ENCODE measurements at places on chromosomes 3 and 15. TPM values are rescaled to one million over a fixed set of nuclear protein-coding genes. Genes with fewer than 3 reads are reported as not detected.

Gene PTX3
- 45.1 TPM for total RNA-seq

Gene SCG3
- not detected for total RNA-seq

Gene MCF2L2
- not detected for total RNA-seq

Gene GOLGA8M
- total RNA-seq, result 0.47 TPM

Gene SAMD7
- not detected for total RNA-seq

Gene GOLGA6L10
- 0.68 TPM for total RNA-seq

GRCh38 chr15:90412356-90413194, 24.5 kb downstream of the IQGAP1 start:
- DNase-seq, result peak; percentile 44
- peak overlapping the region; percentile 98 for H3K27ac ChIP-seq
- H3K36me3 ChIP-seq, result peaks cover 36% of the 10 kb centered on the region
- peak overlapping the region; percentile 82 for H3K4me3 ChIP-seq
- H3K27me3 ChIP-seq, result peaks cover 2% of the 10 kb centered on the region
- H3K4me1 ChIP-seq, result peaks cover 75% of the 10 kb centered on the region

DNA sequence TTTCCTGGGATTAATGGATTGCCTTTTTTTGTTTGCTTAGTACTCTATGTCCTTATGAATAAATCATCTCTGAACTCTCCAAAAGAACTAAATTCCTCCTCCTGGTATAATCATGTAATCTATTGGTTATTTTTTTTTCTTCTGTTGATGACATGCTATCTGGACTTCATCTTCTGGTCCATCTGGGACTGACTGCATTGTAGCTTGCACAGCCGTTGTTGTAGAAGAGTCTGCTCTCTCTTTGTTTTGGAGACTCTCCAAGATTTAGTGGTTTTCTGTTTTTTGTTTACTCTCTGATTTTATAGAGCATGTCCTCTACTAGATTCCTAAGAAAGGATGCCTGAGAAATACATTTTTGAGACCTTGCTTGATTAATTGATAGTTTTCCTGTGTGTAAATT, 19.1 kb downstream of the IREB2 start:
- peaks cover 1% of the 10 kb centered on the region for H3K27me3 ChIP-seq
- H3K4me3 ChIP-seq, result no peak overlapping the region
- H3K4me1 ChIP-seq, result peaks cover 53% of the 10 kb centered on the region

DNA sequence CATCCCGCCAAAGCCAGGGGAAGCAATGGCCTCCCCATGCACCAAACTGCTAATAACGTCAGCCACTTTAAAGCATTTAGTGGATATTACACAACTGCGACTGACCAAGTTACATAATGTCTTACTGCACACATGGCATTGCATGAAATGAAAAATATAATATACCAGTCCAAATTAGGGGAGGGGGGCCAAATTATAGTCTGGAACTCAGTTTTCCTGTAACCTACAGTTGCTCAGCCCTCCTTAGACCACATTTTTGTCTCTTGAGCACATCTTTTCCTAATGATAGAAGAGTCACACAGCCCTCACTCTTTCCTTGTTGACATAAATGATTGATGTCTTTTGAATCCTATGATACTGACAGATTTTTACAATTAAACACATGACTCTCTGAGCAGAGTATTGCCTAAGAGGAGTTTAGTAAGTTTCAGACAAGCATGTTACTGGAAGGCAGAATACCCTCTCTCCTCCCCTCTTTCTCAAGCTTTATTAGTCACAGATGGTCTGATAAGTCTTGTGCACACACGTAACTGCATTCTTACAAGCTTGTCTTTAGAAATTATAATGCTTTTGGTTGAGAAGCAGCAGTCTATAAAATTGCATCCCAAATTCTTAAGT, 1.1 kb upstream of the PLD1 start:
- no peaks in the 10 kb centered on the region for H3K36me3 ChIP-seq
- peak overlapping the region; percentile 91 for H3K27ac ChIP-seq
- peak overlapping the region; percentile 86 for H3K4me3 ChIP-seq
- H3K27me3 ChIP-seq, result no peaks in the 10 kb centered on the region
- peaks cover 69% of the 10 kb centered on the region for H3K4me1 ChIP-seq

GRCh38 chr15:46703020-46703861, 1014.1 kb upstream of the SEMA6D start:
- H3K4me1 ChIP-seq, result no peaks in the 10 kb centered on the region
- DNase-seq, result no peak
- H3K27me3 ChIP-seq, result no peaks in the 10 kb centered on the region
- H3K27ac ChIP-seq, result no peak overlapping the region

GRCh38 chr3:107064405-107065060, 312.7 kb upstream of the CCDC54 start:
- H3K27me3 ChIP-seq, result no peaks in the 10 kb centered on the region
- DNase-seq, result peak; percentile 68
- peaks cover 61% of the 10 kb centered on the region for H3K4me1 ChIP-seq
- H3K27ac ChIP-seq, result no peak overlapping the region

GRCh38 chr15:64987136-64987535, 2.6 kb downstream of the SPG21 start:
- H3K4me3 ChIP-seq, result peak overlapping the region; percentile 55
- peaks cover 1% of the 10 kb centered on the region for H3K27me3 ChIP-seq
- peak overlapping the region; percentile 72 for H3K27ac ChIP-seq
- H3K36me3 ChIP-seq, result peaks cover 8% of the 10 kb centered on the region

- H3K27ac ChIP-seq, result no peak overlapping the region
- peak overlapping the region; percentile 83 for H3K4me3 ChIP-seq
- no peak for DNase-seq
- H3K4me1 ChIP-seq, result no peaks in the 10 kb centered on the region
Observed at GRCh38 chr3:161103776-161104385, 1.3 kb downstream of the B3GALNT1 start.

DNA sequence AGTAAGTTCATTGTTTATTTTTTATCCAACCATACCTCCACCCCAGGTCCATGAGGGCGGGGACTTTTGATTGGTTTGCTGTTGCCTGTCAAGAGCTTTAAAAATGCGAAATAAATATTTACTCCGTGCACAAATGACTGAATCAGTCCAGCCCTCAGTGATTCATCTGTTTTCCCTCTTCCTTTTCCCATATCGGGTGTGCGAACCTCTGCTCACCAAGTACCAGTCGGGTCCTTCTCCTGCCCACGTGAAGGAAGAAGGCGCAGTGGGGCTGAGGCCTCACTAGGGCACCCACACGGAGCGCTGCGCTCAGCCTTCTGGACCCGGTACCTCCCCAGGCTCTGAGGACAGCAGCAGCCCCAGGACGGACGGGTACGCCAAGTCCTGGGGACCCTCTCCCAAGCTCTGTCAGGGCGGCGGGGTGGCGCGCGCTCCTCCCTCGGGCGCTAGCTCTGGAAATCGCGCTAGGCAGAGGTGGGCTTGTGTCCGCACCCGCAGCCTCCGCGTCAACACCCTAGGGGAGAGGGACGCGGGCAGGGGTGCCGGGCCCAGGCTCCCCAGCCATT, 70.5 kb upstream of the EPHB3 start:
- no peak for DNase-seq
- no peak overlapping the region for H3K4me3 ChIP-seq
- no peaks in the 10 kb centered on the region for H3K4me1 ChIP-seq
- peaks cover 40% of the 10 kb centered on the region for H3K27me3 ChIP-seq

- H3K27me3 ChIP-seq, result peaks cover 28% of the 10 kb centered on the region
- H3K27ac ChIP-seq, result no peak overlapping the region
- H3K4me1 ChIP-seq, result peaks cover 28% of the 10 kb centered on the region
- no peak overlapping the region for H3K4me3 ChIP-seq
- no peak for DNase-seq
Observed at GRCh38 chr3:123713211-123713610, 128.4 kb upstream of the HACD2 start.

DNA sequence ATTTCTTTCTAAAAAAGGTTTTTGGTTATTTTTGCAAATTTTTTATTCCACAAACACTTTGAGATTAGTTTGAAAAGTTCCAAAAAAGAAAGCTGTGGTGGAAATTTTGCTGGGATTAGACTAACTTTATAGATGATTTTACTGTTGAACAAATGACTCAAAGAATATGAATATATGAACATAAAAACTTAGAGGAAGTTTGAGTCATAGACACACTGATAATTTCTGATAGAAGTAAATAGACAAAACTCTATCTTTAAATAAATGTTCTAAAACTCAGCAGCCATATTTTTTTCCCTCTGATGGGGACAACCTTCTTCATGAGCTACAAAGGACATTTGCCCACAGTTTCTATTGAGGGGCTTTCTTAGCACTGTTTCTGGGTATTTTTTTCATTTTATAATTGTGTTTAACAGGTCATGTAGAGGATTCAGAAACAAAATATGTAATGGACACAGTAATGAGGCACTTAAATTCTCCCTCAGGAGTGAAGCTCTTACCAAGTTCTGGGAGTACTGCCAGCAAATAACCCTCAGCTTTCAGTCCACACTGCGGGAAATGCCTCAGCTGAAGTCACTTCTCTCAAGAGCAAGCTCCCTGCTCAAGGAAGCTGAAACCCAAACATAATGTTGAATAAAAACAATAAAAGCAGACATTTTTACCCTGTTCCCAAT, 157.6 kb downstream of the NFKBIZ start:
- H3K27ac ChIP-seq, result peak overlapping the region; percentile 86
- peaks cover 33% of the 10 kb centered on the region for H3K36me3 ChIP-seq
- peaks cover 41% of the 10 kb centered on the region for H3K4me1 ChIP-seq
- H3K27me3 ChIP-seq, result no peaks in the 10 kb centered on the region

- H3K4me3 ChIP-seq, result peak overlapping the region; percentile 50
- peaks cover 28% of the 10 kb centered on the region for H3K4me1 ChIP-seq
- H3K36me3 ChIP-seq, result no peaks in the 10 kb centered on the region
- H3K27ac ChIP-seq, result peak overlapping the region; percentile 88
Observed at GRCh38 chr3:30578479-30578878, 27.9 kb upstream of the TGFBR2 start.

DNA sequence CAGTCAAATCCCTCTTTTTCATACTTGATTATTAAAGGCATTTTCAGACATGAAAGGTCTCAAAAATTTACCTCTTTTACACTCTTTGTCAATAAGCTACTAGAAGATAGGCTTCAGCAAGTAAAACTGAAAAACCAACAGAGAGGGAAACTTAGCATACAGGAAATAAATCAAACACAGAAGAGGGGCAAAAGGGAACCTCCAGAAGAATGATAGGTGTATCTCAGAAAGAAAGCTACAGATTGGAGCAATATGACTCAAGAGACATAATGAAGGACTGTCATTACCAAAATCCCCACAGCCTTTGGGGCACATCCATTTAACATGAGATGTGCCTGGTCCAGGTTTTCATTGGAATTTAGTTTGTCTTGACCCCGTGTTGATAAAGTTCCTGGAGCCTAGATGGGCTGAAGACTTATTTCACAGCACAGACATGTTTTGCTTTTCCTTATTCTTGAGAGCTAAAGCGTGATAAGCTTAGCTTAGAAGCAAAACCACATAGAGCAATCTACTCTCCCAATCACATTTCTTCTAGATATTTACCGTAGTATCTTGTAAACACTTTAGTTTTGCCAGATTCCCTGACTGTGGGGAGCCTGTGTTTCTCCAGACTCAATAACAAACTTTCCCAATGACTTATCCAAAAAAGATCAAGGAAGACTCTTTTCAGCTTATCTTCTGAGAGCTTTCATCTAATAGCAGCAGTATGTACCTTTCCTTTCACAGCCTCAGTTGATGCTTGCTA, 11.7 kb downstream of the LRRFIP2 start:
- peaks cover 53% of the 10 kb centered on the region for H3K4me1 ChIP-seq
- H3K36me3 ChIP-seq, result peaks cover 64% of the 10 kb centered on the region
- peak overlapping the region; percentile 63 for H3K4me3 ChIP-seq
- DNase-seq, result no peak
- peak overlapping the region; percentile 89 for H3K27ac ChIP-seq
- no peaks in the 10 kb centered on the region for H3K27me3 ChIP-seq

GRCh38 chr3:55524565-55525244, 37.6 kb upstream of the WNT5A start:
- H3K27me3 ChIP-seq, result peaks cover 13% of the 10 kb centered on the region
- peak; percentile 28 for DNase-seq
- H3K36me3 ChIP-seq, result no peaks in the 10 kb centered on the region
- peaks cover 36% of the 10 kb centered on the region for H3K4me1 ChIP-seq
- H3K4me3 ChIP-seq, result no peak overlapping the region

DNA sequence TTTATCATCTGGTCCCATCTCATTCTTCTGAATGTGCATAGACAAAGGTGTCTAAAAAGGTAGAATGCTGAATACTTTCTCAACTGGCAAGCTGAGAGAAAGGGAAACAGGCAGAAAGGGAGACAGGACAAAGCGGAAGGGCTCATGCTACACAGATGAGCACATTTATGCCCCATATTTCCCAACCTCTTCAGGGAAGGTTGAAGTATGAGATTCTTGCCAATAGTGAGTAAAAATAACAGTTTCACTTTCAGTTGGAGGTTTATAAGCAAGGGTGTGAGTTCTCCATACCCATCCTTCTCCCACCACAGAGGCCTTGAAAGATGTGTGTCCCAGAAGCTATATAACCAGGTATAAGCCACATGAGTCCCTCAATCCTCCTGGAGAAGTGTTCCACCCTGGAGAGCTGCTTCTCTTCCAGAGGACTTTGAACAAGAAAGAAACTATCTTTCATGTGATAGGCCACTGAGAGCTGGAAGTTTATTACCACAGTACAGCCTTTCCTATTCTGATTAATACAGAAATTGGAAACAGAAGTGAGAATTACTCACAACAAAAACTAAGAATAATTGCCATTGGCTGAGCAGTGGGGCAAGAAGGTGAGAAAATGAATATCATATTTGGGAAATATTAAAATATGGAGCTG, 709.4 kb upstream of the NR2F2 start:
- H3K4me3 ChIP-seq, result no peak overlapping the region
- no peak for DNase-seq
- peaks cover 16% of the 10 kb centered on the region for H3K4me1 ChIP-seq
- no peaks in the 10 kb centered on the region for H3K27me3 ChIP-seq

- peak overlapping the region; percentile 49 for H3K4me3 ChIP-seq
- no peak for DNase-seq
Observed at GRCh38 chr15:79433276-79433990, 1.3 kb downstream of the MINAR1 start.

DNA sequence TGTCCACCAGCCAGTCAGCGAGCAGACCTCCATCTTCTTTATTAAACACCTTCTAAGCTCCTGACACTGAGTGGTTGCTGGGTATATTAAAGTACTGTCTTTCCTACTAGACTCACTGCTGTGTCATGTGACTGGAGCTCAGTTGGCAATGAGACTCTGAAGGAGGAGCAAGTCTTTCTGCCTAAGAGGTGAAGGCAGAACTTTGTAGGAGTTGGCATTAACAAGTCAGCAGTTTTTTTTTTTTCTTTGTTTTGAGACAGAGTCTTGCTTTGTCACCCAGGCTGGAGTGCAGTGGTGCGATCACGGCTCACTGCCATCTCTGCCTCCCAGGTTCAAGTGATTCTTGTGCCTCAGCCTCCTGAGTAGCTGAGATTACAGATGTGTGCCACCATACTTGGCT, 62.2 kb downstream of the ABHD5 start:
- peaks cover 1% of the 10 kb centered on the region for H3K27me3 ChIP-seq
- DNase-seq, result no peak
- peaks cover 18% of the 10 kb centered on the region for H3K36me3 ChIP-seq
- peak overlapping the region; percentile 68 for H3K27ac ChIP-seq
- no peak overlapping the region for H3K4me3 ChIP-seq

GRCh38 chr3:40745381-40746106, 220.8 kb downstream of the ZNF621 start:
- no peak for DNase-seq
- no peaks in the 10 kb centered on the region for H3K27me3 ChIP-seq
- H3K36me3 ChIP-seq, result no peaks in the 10 kb centered on the region
- H3K27ac ChIP-seq, result no peak overlapping the region

- peak overlapping the region; percentile 70 for H3K27ac ChIP-seq
- no peaks in the 10 kb centered on the region for H3K27me3 ChIP-seq
- peak overlapping the region; percentile 92 for H3K4me3 ChIP-seq
- peaks cover 45% of the 10 kb centered on the region for H3K4me1 ChIP-seq
- DNase-seq, result no peak
- peaks cover 11% of the 10 kb centered on the region for H3K36me3 ChIP-seq
Observed at GRCh38 chr3:197736010-197736490, 654 bp downstream of the RUBCN start.

GRCh38 chr3:30893678-30894325, 659 bp downstream of the GADL1 start:
- DNase-seq, result no peak
- peak overlapping the region; percentile 86 for H3K4me3 ChIP-seq

All from HFFc6 (cell line).